ENCODE measurements at places on chromosomes 4 and X.

DNA sequence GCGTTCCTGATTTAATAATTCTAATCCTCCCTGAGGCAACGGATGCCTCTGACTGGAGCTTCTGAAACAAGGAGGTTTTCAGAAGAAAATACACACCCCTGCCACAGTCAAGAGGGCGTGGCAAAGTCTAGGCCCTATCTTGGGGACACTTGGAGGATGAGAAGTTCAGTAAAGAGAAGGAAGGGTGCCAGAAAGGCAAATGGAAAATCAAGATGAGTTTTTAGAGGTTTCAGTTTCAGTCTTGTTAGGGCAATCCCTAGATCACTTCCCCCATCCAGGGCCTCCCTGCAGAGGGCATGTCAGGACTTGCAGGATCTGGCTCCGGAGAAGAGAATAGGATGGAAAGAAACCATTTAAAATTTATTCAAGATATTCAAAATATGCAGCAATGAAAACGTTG, 28.5 kb upstream of the FGF2 start:
- no peak for DNase-seq

DNA sequence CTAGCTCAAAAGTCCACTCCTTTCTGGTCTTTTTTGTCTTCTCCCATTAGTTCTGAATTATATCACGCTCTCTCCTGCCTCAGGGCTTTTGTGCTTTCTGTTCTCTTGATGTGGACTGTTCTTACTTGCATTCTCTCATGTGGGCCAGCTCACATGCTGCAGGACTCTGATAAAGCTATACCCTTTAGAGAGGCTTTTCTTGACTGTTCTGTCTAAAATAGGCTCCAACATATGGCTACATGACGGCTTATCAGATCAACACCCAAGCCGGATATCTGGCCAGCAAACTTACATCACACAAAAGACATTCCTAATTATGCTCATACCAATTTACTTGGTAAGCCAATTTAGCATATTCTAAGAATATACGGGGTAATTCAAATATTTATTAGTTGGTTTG, 1494.5 kb downstream of the TECRL start:
- DNase-seq: no peak

GRCh38 chrX:17021851-17022604, 75.6 kb downstream of the REPS2 start:
- no peak for DNase-seq

- no peak for DNase-seq
Observed at GRCh38 chrX:120751683-120752082, 121.8 kb upstream of the C1GALT1C1 start.

GRCh38 chrX:87525771-87526229, 8.2 kb downstream of the KLHL4 start:
- DNase-seq: peak; percentile 3

GRCh38 chr4:78689261-78689660, 86.9 kb upstream of the BMP2K start:
- DNase-seq: no peak

DNA sequence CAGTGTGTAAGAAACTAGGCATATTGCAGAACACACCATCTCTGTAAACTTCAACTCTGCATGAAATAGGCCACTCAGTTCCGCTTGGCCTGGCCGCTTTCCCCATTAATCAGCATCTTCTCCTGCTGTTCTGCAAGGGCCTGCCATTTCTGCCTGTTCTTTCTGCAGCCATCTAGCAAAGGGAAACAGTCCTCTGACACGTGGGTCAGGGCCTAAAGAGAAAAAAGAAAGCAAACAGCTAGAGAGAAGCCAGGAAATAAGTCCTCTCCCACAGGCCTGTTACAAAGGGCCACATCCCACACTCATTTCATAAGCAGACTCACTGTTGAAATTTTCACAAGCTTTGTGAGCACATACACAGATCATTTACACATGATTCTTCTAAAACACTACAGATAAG, 130.1 kb downstream of the PDE5A start:
- DNase-seq: no peak

DNA sequence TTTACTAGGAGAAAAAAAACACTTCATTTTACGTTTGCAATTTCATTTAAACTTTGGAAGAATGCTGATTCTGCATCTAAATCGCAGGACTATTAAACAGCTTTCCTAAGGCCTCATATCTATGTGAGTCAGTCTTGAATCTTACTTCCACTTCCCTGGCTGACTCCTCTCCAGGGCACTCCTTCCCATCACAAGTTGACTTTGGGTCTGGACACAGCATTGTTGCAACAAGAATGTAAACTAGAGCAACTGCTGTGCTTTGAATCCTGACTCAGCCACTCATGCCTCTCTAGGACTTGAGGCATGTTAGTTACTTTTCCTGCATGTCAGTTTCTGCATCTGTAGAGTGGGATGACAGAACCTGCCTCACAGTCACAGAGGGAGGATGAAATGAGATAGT, 413.8 kb downstream of the FAT4 start:
- DNase-seq: no peak

GRCh38 chr4:40576651-40577480, 52.8 kb downstream of the RBM47 start:
- DNase-seq: peak; percentile 46

- DNase-seq: no peak
Observed at GRCh38 chr4:105599932-105600655, 47.7 kb downstream of the ARHGEF38 start.

DNA sequence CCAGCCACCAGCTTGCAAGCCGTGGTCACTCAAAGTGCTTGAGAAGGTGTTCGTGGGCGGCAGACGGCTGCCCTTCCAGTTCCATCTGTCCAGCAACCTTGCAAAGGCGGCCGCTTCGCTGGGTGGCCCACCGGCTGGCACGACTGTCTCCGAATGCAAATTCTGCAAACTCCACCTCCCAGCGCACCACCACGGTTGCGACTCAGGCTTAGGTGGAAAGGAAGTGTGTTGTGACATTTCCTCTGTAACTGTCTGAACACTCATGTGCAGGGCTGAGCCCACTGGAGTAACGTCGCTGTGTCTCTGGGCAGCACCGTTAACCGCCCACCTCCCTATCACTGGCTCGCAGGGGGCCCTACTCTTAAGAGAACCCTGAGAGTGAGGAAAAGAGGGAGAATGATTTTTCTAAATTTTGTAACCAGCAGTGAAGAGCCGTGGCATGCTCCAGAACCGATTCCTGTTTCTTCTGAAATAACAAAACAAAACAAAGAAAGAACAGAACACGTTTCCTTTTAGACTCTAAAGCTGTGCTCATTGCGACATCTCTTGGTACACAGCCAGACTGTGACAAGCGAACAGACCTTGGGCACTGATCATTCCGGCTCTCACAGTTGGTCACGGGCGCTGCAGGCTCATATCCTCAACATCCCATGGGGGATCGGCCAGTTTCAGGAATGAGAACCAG, at the start of gene P2RY8:
Gene P2RY8, minus strand, starts transcription at position 155 of the 685 bp plus-strand sequence. CDS start 70,627 bp downstream, outside the sequence.
- peak; percentile 92 for DNase-seq

- no peak for DNase-seq
Observed at GRCh38 chr4:8648296-8648695, 55.7 kb downstream of the CPZ start.

DNA sequence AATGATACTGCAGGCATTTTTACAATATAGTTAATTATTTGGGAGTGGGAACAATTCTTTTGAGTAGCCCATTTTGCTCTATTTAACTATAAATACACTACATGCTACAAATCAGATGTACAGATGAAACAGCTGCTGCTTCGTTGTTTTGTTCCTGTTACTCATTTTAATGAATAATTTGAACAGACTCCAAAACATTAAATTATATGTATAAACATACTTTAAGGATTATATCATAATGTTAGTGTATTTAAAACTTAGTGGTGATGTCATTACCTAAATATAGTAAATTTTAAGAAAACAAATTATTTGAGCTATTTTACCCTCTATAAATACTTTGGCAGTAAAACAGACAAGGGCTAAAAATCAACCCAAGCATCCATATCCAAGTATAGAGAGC, 60.7 kb downstream of the GAB1 start:
- DNase-seq: no peak

GRCh38 chr4:8127051-8127826, 31.4 kb downstream of the ABLIM2 start:
- no peak for DNase-seq

- DNase-seq: no peak
Observed at GRCh38 chrX:114134465-114134864, 449.4 kb upstream of the HTR2C start.

- DNase-seq: no peak
Observed at GRCh38 chr4:185865901-185866328, 53.9 kb upstream of the SORBS2 start.

DNA sequence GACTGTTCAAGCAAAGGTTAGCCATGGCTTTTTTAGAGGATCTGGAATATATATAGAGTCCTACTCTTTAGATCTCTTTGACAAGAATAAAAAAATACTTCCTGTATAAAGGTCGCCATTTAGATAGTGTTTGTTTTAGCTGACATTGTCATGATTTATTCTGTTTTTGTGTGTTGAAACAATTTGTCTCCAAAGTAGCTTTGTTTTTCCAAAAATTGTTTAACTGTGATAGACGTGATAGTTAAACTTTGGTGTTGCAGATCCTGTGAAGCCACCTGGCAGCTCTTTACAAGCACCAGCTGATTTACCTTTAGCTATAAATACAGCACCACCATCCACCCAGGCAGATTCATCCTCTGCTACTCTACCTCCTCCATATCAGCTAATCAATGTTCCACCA, 80.3 kb upstream of the SMARCA5 start:
- no peak for DNase-seq

DNA sequence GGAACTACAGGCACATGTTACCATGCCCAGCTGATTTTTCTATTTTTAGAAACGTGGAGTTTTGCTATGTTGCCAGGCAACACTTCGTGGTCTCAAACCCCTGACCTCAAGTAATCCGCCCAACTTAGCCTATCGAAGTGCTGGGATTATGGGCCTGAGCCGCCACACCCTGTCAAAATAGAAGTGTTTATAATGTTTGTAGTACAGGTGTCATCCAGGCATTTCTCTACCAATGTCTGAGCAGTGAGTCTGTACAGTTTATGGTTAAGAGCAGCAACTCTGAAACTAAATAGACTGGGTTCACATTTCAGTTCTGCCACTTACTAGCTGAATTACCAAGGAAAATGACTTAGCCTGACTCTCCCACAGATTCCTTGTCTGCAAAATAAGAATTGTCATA, 460.4 kb upstream of the GALNT7 start:
- no peak for DNase-seq

- no peak for DNase-seq
Observed at GRCh38 chrX:8346060-8346459, 118.6 kb upstream of the VCX3B start.

DNA sequence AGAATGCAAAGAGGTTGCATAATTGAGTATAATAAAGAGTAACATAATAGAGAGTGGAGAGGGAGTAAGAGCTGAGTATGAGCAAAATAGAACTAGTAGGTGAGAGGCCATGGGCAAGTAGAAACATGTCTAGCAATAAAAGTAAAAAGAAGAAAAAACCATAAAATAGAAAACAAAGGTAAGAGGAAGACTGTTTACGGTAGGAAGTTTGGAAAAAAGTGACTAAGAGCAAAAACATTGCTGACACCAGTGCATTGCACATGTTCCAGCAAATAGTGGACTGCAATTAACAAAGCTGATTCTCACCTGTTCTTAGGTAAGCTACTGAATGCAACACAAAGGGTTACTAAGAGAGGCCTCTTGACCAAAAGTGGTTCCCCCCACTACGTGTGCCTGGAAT, 202.9 kb downstream of the TEX13A start:
- no peak for DNase-seq

GRCh38 chr4:54541426-54542118, 116.2 kb upstream of the KIT start:
- DNase-seq: no peak

DNA sequence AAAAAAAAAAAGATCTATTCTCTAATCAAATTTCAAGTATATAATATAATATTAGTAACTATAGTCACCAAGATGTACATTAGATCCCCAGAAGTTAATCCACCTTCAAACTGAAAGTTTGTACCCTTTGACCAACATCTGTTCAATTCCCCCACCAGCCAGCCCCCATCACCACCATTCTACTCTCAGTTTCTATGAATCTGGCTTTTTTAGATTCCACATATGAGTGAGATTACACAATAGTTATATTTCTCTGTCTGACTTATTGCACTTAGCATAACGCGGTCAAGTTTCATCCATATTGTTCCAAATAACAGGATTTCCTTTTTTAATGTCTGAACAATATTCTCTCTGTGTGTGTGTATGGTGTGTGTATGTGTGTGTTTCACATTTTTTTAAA, 33.7 kb upstream of the VMA21 start:
- DNase-seq: no peak

GRCh38 chrX:18034945-18035344, 173.8 kb upstream of the RAI2 start:
- DNase-seq: no peak

DNA sequence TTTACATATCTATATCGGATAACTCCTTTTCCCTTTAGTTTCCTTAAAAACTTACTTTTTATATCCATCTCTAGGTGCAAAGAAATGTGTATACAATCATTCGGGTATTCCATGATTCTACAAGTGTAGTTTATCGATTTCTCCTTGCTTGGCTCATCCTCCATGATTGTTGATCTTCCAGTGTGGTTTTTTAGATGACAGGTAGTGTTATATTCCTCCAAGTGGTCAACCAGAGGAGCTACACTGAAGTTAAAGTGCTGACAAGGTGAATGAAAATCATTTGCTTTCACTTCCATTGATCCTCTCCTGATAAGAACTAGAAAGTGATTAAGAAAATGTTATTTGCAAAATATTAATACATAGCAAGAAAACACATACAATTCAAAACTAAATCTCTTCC, 38.5 kb downstream of the TMEM156 start:
- DNase-seq: no peak

- no peak for DNase-seq
Observed at GRCh38 chr4:180953572-180953971, 1289.6 kb upstream of the TENM3 start.

DNA sequence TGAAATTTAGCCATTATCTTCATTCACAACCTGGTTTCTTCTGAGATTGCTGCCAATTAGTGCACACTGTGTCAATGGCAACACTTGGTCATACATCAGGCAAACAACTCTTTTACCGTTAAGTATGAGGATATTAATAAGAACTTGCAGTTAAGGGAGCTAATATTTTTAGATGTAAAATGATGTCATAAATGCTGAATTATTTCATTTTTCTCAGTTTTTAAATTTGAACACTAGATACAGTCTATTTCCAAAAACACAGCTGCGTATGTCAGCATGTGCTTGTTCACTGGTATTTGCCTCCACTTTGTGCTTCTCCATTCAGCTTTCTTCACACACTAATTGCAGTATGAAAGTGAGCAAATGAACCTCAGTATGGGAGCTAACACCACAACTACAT, 1.6 kb downstream of the KLHL13 start:
- DNase-seq: no peak

- no peak for DNase-seq
Observed at GRCh38 chr4:185723631-185724260, 88.2 kb downstream of the SORBS2 start.

Measured in activated CD4-positive, alpha-beta T cell treated with anti-CD3 and anti-CD28 coated beads, Interleukin-10, Interleukin-2, amounts not matched to agents 100 ng/mL and 50 ng/mL, durations not matched to agents 16 hours and 8 hours (primary cell).